ENCODE measurements at places on chromosomes 3 and 15. TPM values are rescaled to one million over a fixed set of nuclear protein-coding genes. Genes with fewer than 3 reads are reported as not detected.

Gene KNL1
- total RNA-seq, result 26.6 TPM

Gene BRPF1
- 16.8 TPM for total RNA-seq

Gene SETD5
- total RNA-seq, result 157 TPM

Gene GOLGA8Q
- 5.1 TPM for total RNA-seq

Gene TMEM39A
- total RNA-seq, result 29.2 TPM

Gene CPNE9
- not detected for total RNA-seq

Gene CCR3
- total RNA-seq, result not detected

Gene DAZL
- total RNA-seq, result not detected

Gene PP2D1
- not detected for total RNA-seq

Gene ZNF774
- 8.3 TPM for total RNA-seq

Gene GOLGA8K
- total RNA-seq, result not detected

Gene DNAJA4
- 39.1 TPM for total RNA-seq
